Activated T-cell treated with anti-CD3 and anti-CD28 coated beads for 4 hours (primary cell): ENCODE measurements at places on chromosomes 4 and X.

DNA sequence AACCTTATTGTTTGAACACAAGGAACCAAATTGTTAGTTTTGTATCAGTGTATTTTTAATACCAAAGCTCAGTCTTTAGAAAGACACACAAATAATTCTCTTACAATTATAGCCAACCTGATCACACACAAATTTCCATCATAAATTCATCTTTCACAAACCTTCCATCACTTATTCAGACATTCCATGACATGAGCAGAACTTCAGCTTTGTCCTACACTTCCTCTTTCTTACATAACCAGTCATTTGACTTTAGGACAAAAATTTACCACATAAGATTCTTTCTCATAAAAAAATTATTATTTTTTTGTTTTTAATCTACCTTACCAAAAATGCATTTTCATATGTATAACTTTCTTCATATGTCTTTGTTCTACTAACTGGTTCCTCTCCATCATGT is 312.2 kb downstream of the GALNTL6 start:
- no peak for DNase-seq

- no peak for DNase-seq
Measured at GRCh38 chr4:66178906-66179305, 508.6 kb upstream of the EPHA5 start.

DNA sequence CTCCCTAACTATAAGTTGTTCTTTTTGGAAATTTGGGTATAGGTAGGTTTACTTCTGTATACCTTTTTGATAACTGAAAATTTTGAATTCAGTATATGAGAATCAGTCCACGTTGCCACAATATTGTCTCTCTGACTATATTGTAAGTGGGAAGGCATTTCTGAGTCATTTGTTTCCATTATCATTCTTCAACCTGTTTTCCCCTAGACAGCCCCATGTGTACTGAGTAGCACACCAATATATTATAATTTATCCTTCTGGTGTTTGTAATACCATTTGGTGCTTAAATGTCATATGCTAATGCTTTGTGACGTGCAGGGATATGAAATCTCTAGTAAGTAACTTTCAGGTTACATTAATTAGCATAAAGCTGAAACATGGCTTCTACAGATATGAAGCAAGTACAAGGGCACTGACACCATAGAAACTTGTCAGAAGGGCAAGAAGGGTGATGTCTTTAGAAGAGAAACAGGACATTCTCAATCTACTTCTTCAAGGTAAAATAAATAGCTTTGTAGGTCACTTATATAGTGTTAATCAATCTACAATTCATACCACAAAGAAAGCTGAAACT is 27.7 kb downstream of the PAK3 start:
- no peak for DNase-seq

DNA sequence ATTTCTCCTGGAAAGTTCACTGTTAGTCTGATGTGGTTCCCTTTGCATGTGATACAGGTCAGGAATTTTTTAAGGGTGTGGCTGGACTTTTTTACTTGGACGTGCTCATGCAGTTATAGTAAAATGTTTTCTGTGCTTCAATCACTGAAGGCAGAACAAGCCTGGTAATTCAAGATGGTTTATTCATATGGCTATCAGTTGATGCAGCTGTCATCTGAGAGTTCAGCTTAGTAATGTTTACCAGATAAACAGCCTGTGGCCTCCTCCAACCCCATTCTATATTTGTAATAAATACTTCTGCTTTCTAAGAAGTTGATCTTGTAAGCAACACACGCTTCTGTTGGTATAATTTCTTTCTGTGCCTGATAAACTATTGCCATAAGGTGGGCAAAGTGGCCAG is 2105.9 kb downstream of the ARAP2 start:
- no peak for DNase-seq

- DNase-seq = no peak
Measured at GRCh38 chr4:71639380-71639779, 144.5 kb downstream of the GC start.

- DNase-seq = no peak
Measured at GRCh38 chr4:187128976-187129375, 405.3 kb upstream of the FAT1 start.

GRCh38 chr4:925171-925570 is 6.9 kb downstream of the GAK start:
- DNase-seq = no peak
